ENCODE measurements at places on chromosomes 11 and 22.

DNA sequence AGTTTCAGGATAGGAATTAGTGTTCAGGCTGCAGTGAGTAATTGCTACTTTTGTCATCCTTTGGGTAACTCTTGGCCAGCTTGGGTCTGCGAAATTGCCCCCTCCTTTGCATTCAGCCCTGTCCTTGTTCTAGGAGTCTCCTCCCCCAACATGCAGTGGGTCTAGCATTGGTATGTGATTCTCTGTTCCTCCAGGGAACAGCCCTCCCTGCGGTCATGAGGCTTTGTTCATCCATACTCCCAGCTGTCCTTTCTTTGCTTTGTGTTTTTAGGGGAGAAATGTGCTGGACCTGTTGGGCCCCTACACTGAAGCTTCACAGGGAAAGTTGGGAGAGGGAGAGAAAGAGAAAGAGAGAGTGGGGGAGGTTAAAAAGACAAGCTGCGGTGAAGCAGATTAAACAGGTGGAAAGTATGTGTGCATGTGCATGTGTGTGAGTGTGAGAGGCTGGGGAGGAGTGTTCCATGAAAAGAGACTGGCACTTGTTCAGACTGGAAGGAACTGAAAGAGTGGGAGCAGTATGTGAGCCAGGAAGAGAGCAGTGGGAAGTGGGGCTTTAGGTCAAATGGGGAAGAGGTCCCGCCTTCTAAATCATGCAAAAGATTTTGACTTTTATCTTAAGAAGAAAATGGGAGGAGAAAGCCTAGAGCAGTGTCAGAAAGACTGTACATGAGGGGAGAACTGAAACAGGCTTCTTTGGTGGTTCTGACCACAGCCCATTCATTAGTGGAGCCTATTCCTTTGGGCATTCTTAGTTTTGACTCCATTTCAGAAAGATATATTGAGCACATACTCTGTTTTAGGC lies 17.9 kb upstream of the SESN3 start:
- DNase-seq: no peak

GRCh38 chr11:95035316-95035715 lies 10.3 kb downstream of the KDM4E start:
- DNase-seq: no peak

DNA sequence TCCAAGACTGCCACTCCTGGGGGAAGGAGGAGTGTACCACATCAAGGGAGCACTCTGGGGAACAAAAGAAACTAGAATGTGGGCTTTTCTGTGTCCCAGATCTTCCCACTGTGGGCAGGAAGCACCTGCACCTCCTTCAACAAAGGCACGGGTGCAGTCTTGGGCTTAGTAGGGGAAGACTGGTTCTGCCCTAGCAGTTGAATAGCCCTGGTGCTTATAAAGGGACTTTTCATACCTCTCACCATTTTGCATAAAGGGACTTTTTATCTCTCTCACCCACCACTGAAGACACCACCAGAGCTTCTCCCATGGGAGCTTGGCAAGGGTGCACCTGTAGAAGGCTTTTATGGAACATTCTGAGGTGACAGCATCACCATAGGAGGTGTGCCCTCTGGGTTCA lies 65.8 kb upstream of the MS4A8 start:
- no peak for DNase-seq

DNA sequence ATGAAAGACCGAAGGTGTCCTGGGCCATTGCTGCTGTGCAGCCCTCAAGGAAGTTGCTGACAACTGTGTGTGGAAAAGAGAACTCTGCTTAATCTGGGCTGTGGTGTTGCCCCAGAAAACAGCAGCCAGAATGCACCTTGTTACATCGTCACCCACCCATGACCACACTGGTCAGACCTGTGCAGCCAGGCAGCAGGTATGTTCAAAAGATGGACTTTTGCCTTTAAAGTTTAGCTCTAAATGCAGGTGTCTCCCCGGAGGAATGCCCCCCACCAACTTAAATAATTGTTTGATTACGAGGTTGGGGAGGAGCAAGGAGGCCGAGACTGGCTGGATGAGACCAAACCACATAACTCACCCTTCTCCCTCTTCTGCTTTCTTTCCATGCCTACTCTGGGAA lies 15.3 kb upstream of the POLA2 start:
- no peak for DNase-seq

DNA sequence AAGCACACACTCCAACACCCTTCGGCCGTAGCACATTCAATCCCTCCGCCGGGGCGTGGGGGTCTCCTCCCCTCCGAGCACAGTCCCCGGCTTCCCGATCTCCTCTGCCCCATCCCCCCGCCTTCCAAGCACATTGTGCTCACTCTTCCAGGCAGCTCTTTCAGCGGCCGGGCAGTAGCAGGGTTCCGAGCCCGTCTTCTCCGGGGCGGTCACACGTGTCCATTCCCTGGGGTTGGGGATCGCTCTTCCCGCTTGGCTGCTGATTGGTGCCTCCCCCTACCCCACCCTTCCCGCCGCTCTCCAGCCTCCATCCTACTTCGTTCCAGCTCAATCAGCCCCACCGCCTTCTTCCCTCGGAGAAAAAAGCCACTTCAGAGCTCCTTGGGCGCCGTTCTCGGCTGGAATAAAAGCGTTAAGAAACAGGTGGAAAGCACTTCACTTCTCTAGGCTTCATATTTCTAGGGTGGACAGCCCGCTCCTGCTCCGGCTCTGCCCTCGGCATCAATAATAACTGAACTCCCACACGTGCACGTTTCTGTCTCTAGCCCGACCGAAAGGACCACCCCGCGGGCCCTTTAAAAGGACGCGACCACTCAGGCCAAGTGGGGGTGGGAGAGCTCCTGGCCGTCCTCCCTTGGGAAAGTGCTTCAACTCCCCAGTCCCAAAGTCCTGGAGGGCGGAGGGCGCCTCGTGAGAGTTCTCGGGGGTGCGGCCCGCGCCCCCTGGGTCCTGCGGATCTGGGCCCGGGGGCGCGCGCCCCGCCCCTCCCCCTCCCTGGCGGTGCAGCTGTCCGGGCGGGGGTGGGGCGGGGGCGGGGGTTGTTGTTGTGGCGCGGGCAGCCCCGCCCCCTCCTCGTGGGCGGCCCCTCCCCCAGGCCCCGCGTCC lies 464 bp upstream of the CECR2 start:
- DNase-seq: peak; percentile 51

DNA sequence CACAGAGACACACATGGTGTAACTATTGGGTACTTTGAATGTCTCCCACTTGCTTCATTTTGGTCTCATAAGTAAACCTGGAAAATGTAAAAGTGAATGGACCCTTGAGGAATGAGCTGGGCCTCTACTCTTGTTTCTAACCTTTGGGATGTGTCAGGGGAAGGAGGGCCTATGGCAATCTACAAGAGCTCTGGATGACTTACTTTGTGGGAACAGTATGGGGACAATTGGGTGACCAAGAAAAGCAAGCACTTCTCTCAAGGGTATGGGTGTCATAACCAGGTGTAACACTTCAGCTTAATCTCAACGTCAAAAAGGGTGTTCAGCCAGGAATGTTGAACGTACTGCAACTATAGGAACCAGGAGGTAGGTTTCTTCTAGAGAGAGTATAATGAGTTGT lies 144.0 kb downstream of the OPCML start:
- DNase-seq: no peak

DNA sequence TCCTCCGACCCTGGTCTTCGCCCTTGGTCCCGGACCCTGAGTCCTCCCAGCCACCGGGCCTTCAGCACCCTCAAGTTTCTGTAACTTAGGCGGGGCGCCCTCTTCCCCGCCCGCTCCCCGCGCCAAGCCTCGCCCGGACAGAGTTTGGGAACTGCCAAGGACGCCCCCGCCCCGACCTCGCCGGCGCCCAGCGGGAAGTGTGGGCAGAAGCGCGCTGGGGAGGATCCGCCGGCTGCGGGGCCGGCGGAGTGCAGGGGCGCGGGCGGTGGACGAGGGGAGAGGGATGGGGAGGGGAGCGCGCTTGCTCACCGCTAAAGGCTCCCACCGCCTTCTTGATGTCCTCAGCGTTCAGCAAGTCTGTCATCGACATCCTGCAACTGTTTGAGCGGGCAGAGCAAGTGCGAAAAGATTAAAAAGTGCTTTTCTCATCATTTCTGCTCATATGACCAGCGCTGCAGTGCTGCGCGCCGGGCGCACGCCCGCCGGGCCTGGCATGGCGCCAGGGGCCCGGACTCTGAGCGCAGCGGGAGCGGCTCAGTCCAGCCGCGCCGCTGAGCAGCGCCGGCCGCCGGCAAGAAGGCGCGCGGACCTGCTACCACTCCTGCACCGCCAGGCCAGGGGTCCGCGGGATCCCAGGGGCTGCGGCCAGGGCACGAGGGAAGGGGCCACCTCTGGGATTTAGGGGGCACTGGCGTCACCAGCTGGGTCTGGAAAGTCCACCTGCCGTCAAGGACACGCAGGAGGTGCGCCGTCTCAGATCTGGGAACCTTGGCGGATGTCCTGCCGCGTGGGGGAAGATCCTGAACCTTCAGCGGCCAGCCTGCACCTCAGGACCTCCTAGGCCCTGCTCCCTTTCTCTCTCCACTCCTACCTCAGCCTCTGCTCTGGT lies at the start of gene PVALB:
PVALB (minus strand) TSS at position 400 of the 889 bp plus-strand sequence; CDS start at position 370, 30 bp downstream.
- DNase-seq: no peak

DNA sequence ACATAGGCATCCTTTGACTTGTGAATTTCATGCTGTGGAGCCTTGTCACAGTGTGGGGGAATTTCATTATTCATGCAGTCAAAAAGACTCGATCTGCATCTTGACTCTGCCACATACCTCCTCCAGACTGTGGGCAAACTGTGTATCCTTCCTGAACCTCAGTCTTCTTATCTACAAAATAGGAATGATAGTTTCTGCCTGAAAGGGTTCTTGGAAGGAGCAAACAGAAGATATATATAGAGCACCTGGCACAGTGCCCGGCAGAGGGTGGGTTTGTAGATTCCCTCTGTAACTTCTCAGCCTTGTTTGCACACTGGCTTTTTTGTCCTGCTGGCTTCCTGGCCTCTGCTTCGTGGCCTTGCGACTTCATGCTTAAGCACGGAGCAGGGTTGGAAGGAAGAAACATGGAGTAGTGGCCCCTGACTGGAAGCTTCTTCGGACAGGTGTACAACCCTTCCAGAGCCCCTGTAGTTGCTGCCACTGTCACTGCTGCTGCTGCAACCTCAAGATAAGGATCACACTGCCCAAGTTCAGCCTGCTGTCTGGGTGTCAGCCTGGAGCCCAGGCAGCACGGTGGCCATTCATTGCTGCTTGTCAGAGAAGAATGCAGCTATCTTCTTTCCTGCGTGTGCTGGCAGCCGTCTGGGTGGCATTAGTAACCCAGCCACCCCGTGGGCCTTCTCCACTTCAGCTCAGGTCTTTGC lies 106.4 kb downstream of the MICAL2 start:
- DNase-seq: no peak

DNA sequence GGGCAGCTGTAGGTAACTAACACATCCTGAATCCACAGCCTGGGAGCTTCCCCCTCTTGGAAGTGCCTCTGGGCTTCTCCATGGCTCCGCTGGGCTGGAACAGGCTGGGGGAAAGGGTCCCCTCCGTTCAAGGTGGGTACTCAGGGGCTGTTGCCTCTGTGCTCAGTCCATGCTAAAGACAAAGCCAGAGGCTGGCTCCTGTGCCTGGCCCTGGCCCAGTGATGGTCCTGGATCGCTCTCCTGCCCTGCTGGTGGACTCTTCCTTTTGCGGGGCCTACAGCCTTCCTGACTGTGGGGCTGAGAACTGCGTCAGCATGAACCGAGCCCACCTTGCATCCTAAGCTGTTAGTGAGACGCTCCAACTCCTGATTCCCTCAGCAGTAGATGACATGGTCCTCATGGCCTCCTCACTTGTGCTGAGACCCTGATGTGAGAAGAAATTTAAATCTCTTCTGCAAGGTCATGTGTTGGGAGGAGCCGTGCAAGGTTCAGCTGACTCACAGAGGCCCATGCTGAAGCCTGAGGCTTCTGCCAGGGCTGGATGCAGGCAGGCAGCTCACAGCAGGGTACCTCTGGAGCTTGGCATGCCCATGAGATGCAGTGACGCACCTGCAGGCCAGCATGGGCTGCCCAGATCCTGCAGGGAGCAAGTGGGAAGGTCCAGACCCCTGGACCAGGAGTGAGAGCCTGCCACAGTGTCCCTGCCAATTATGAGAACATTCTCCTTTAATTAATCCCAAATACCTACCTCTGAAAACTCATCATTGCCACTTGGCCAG lies 1285.5 kb downstream of the TBC1D22A start:
- DNase-seq: no peak

DNA sequence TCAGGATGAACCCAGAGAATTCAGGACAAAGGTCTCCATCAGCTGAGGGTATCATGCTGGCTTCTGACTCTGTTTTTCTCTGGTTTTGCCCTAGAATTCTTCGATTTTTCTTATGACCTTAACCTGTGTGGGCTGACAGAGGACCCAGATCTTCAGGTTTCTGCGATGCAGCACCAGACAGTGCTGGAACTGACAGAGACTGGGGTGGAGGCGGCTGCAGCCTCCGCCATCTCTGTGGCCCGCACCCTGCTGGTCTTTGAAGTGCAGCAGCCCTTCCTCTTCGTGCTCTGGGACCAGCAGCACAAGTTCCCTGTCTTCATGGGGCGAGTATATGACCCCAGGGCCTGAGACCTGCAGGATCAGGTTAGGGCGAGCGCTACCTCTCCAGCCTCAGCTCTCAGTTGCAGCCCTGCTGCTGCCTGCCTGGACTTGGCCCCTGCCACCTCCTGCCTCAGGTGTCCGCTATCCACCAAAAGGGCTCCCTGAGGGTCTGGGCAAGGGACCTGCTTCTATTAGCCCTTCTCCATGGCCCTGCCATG lies 16.8 kb downstream of the SERPING1 start:
- no peak for DNase-seq

DNA sequence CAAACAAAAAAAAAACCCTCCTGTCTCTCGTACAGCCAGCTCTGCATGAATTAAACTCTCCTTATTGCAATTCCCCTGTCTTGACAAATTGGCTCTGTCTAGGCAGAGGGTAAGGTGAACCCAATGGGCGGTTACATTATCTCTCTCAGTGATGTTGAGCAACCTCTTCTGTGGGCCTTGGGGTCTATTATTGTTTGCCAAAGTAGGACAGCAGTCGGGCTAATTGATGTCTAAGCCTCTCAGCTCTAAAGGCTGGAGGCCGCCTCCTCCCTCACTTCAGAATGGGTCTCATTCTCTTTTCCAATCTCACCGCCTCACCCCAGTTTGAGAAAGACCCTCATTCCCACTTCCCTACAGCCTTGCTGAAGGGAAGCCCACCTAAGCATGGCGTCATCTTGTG lies 1.3 kb upstream of the SLC25A45 start:
- no peak for DNase-seq

DNA sequence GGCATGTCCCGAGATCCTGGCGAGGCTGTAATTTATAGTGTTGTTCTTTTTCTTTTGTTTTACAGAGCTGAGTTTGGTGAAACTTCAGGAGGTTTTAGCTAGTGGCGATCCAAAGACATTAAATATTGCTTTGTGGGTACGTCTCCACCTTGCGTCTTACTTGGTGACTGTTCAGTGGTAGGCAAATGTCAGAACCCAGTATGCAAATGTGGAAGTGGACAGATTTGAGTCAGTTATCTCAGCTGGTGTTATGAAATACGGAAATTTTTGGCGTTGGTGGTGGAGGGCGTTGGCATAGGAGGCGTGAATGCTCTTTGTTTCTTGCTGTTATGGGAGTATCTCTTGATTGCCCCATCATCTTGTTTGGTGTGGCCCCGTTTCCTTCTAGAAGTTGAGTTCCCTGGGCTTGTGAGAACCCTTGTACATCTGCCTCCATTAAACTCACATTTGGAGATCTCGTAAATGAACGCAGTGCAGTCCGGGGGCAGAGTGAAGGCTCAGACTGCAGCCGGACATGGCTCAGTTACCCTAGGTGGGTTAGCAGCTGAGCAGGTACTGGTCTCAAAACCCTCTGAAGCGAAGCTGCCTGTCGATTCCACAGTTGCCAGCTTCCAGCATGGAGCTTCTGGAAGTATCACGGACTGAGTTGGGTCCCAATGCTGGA lies 39.9 kb downstream of the PTPRJ start:
- no peak for DNase-seq

GRCh38 chr11:22674470-22675439 lies 8.3 kb downstream of the GAS2 start:
- DNase-seq: no peak

- no peak for DNase-seq
These were observed 9.3 kb upstream of the FCHSD2 start for GRCh38 chr11:73151416-73151815.

Data from D721Med (cell line).